ENCODE measurements at places on chromosomes 7 and 10.

- DNase-seq = no peak
Observed at GRCh38 chr7:128422842-128423241, 13.1 kb upstream of the IMPDH1 start.

DNA sequence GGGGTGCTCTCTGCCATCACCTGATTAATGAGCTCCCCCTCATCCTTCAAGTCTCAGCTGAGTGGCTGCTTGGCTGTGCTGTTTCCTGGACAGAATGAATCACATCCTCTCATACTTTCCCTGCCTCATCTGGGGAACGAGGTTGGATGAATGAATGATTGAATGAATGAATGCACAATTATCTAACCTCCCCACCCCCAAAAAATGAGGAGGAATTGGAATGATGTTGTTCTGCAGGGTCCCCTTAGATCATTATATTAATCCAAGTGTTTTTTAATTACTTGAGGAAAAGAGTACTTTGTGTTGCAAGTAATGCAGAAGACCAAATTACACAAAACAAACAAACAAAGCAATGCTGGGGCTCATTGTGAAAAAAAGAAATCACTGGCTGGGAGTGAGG, 240.2 kb downstream of the BUB3 start:
- no peak for DNase-seq

DNA sequence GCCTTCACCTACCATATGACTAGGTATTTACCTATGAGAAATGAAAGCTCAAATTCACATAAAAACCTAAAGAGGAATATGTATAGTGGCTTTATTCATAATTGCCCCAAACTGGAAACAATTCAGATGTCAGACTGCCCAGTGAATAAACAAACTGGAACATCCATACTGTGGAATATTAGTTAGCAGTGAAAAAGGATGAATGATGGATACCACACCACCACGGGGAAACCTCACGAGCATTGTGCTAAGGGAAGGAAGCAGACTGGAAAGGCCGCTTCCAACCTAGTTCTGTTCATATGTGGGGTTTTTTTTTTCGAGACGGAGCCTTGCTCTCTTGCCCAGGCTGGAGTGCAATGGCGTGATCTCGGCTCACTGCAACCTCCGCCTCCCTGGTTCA, 16.8 kb downstream of the GTF2IRD1 start:
- no peak for DNase-seq

- DNase-seq = no peak
Observed at GRCh38 chr10:59234194-59234593, 57.8 kb downstream of the PHYHIPL start.

DNA sequence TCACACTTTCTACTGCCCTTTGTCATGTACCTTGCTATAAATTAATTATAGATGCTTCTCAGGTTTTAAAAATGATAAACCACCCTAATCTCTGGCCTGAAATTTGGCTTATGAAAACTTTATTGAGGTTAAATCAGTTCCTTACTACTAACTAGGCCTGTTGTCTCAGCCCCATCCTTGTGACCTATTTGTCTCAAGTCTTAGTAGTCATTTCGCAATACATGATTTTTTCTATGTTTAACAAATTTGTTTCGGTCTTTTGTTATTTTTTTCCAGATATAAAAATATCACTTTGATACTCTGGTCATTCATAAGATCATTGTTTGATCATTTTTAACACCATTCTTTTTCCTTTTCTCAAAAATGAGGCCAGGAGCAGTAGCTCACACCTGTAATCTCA, 411.6 kb downstream of the GFRA1 start:
- DNase-seq = no peak

Data from MV-4-11 (cell line).